ENCODE measurements at places on chromosomes 11 and 22. TPM values are rescaled to one million over a fixed set of nuclear protein-coding genes. Genes with fewer than 3 reads are reported as not detected.

GRCh38 chr11:67044496-67044895 is 12.2 kb upstream of the RHOD start:
- no peak for DNase-seq

- no peak for DNase-seq
Measured at GRCh38 chr22:44895296-44896055, 114.3 kb downstream of the PHF21B start.

DYNC2H1 gene
- 5.6 TPM for total RNA-seq

GRCh38 chr11:40285558-40285957 is 1173.9 kb downstream of the LRRC4C start:
- DNase-seq = no peak

- DNase-seq = no peak
Measured at GRCh38 chr11:72497731-72498130, 63.4 kb upstream of the CLPB start.

DNA sequence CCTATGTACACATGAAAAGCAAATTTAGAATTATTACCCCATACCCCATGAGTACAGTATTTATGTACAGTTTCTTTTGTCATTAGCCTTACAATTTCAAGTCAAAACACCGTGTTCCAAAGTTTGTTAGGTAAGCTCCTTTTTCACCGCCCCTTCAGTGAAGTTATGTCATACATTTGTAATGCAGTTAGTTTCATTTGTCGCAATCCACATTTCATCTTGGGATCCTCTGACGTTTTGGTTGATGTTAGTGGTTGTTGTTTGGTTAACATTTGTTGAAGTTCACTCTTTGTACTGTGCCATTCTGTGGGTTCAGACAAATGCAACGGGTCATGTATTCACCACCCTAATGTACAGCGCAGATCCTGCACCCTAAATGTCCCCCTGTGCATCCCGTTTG is 45.2 kb downstream of the ARHGEF12 start:
- no peak for DNase-seq

DNA sequence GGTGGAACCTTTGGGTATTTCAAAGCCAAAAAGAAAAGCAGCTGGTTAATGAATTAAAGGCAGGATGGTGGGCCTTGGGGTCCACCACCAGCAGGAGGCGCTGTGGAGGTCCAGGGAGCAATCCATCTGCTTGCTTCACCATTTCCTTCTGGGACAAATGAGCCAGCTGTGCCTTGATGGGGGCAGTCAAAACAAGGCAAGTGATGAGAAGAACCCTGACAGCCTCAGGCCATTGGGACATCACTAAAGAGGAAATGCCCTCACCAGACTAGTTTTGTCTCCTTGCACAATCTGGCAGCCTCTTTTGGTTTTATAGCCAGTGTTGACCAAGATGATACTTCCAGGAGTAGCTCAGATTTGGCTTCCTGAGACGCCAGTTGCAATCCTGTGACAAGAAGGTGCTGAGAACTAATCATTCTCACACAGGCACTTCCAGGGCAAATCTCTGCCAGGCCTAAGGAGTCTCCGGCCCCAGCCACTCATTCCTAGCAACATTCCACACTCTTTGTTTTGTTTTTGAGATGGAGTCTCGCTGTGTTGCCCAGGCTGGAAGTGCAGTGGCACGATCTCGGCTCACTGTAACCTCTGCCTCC is 38.2 kb upstream of the WEE1 start:
- peak; percentile 77 for DNase-seq

PKNOX2 gene
- 4.3 TPM for total RNA-seq

ANKK1 gene
- total RNA-seq = not detected

TEF gene
- total RNA-seq = 19.6 TPM

NLRP10 gene
- not detected for total RNA-seq

PPFIBP2 gene
- 23.1 TPM for total RNA-seq

GRCh38 chr11:57254631-57255030 is 17.6 kb upstream of the APLNR start:
- DNase-seq = no peak

ARHGAP8 gene
- not detected for total RNA-seq

DNA sequence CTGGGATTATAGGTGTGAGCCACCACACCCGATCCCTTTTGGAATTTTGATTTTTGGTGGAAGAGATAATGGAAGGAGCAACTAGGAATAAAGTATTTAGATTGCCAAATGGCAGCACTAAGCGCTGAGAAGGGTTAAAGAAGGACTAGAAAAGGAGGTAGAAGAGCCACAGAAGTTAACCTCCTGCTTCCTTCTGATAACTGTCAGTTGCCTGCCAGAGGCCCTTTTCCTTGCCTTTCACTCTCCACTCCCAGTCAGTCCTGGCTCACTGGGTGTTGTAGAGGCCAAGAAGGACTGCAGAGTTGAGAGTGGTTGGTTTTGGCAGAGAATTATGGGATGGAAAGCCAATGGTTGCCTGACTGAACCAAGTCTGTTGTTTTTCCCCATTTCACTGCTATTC is 19.3 kb downstream of the ZC3H12C start:
- DNase-seq = no peak

DNA sequence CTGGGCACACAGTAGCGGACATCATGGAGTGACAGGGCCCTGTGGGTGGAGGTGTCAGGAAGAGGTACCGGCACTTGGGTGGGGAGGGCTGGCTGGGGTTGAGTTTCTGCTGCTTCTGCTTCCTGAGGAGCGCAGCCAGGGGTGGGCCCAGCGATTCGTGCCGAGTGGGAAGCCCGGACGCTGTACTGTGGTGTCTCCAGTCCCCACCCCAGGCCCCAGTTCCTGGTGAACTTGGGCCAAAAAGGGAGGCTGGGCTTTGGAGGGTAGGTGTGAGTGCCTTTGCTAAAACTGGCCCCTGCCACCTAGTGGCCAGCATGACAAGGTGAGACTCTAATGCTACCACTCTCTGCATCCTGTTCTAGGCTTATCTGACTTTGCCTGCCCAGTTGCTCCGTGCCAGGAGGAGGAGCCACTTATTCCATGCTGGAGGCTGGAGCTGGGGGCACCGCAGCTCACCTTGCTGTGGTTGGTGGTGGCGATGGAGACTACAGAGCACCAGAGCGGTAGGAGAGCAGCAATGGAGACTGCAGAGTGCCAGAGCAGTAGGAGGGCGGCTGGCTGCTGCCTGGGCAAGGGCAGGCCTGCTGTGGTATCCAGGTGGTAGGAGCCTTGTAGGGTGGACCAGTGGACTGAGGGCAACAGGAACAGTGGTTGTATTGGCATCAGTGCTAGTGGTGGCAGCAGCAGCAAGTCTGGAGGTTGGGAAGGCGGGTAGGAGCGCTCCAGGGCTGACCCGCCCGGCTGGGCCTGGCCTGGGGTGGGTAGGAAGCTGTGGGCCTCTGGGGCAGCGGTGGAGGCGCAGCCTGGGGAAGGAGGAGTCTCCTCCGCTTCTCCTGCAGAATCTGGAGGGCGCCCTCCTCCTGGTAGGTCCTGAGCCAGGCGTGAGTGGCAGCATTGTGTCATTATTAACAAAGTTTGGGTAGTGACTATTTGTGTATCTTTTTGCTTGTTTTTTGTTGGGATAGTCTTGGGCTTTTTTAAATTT is 2.2 kb upstream of the RFPL2 start:
- DNase-seq = no peak

- peak; percentile 80 for DNase-seq
Measured at GRCh38 chr11:60872124-60872960, 5.0 kb downstream of the ZP1 start.

DNA sequence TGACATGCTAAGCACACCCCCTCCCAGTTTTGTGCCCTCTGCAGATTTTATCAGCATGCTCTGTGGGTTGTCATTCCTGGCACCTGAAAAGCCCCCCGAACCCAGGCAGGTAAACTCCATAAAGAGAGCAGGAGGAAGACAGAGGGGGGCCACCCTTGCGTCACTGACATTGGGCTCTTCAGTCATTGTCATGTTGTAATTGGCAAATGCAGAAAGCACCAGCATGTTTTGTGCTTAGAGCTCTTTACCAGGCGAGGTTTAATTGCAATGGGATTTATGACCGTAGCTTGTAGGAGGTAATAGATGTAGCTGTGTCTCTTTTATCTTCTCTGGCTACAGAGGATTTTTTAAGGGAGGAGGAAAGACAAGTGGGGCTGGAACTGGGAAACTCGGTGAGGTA is 201.7 kb downstream of the GRIK4 start:
- no peak for DNase-seq

CHRNA10 gene
- total RNA-seq = 0.80 TPM

FAM83F gene
- total RNA-seq = 3.6 TPM

- no peak for DNase-seq
Measured at GRCh38 chr11:75504501-75504900, 21.2 kb downstream of the GDPD5 start.

DNA sequence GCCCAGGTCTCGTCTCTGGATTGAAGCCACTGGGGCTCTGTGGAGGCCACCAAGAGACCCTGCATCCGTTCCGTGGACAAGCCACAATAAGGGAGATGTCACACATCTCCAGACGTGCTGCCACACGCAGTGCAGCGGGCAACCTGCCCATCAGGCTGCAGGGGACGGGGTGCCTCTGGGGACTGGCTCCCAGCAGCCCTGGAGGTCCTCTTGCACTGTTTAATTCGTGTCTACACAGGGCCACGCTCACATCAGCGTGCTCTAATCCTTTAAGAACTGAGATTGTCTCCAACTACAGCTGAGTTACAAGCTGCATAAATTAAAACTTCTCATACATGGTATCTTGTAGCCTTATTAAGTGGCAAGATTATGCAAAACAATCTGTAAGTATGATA is 1232.2 kb downstream of the BRD1 start:
- no peak for DNase-seq

GRCh38 chr11:94521684-94522083 is 9.4 kb downstream of the C11orf97 start:
- no peak for DNase-seq

Data from heart left ventricle (tissue), 16 donors.